ENCODE measurements at places on chromosomes 12 and 14.
A peak's percentile ranks its signal among the peaks of the same experiment; 100 is the strongest.

- peak; percentile 25 for DNase-seq
Measured at GRCh38 chr14:60648934-60649874, at the start of gene SIX1. Gene SIX1, minus strand, starts transcription at chr14:60649477. Its CDS starts 288 bp downstream, at chr14:60649189.

- no peak for DNase-seq
Measured at GRCh38 chr14:92690171-92691011, 58.0 kb downstream of the LGMN start.

GRCh38 chr14:49946320-49947141 is 53.6 kb downstream of the ARF6 start:
- no peak for DNase-seq

DNA sequence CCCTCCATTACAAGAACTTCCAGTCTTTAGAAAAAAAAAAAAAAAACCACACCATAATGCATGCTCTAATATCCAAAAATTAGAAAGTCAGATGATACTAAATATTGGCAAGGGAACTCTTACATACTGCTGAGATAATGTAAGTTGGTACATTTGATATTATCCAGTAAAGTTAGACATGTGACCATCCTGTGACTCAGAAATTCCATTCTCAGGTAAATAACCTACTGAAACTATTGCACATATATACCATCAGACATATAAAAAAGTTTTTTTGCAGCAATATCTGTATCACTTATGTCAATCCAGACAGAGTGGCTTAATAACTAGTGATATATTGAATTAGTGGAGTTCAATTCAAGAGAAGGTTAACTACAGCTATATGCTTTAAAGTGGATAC is 63.5 kb downstream of the KITLG start:
- DNase-seq = no peak

- peak; percentile 79 for DNase-seq
Measured at GRCh38 chr12:14884458-14884878, 1.2 kb downstream of the MGP start.

- DNase-seq = no peak
Measured at GRCh38 chr14:50864946-50865345, 6.9 kb upstream of the ABHD12B start.

- DNase-seq = no peak
Measured at GRCh38 chr14:103517174-103517566, 5.5 kb downstream of the CKB start.

DNA sequence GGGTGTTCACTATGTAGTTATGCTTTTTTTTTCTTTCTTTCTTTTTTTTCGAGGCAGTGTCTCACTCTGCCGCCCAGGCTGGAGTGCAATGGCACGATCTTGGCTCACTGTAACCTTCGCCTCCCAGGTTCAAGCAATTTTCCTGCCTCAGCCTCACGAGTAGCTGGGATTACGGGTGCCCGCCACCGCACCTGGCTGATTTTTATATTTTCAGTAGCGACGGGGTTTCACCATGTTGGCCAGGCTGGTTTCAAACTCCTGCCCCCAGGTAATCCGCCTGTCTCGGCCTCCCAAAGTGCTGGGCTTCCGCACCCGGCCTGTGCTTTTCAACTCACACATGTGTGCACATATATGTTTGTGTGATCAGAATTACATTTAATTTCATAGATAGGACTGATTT is 38.9 kb upstream of the AMN start:
- no peak for DNase-seq

DNA sequence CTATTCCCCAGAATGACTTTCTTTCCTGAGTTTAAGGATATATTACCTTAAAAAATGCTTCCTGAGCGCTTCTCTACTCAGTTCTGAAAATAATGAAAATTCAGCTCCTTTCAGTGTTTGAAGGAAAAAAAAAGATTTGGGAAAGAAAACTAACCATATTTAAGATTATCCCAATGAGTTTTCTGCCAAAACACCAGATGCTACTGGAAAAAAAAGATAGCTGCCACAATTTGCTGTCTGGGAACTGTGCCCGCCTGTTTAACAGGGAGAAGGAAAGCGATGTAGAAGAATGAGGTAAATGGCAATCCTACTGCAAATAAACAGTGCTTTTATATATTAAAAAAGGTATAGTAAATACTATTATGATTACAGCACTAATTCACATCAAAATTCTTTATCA is 367.6 kb upstream of the PRICKLE1 start:
- no peak for DNase-seq

- DNase-seq = no peak
Measured at GRCh38 chr12:107657133-107657532, 28.5 kb upstream of the PWP1 start.
